ENCODE measurements at places on chromosomes 11 and 22. TPM values are rescaled to one million over a fixed set of nuclear protein-coding genes. Genes with fewer than 3 reads are reported as not detected.

The RSF1 gene
- total RNA-seq = 45.3 TPM

The NDUFV1 gene
- 304 TPM for total RNA-seq

The SPON1 gene
- total RNA-seq = 0.14 TPM

The ANO9 gene
- total RNA-seq = 36.9 TPM

The STK33 gene
- total RNA-seq = 0.57 TPM

The UPK3A gene
- total RNA-seq = not detected

The KLHL35 gene
- 1.7 TPM for total RNA-seq

The FOLH1 gene
- not detected for total RNA-seq

The OR6A2 gene
- total RNA-seq = 0.50 TPM

The C11orf86 gene
- not detected for total RNA-seq

The USP35 gene
- total RNA-seq = 13.1 TPM

Measured in activated CD4-positive, alpha-beta T cell treated with anti-CD3 and anti-CD28 coated beads, Interleukin-2, amount 10 ng/mL, durations not matched to agents 24 days and 14 days (primary cell).